ACHN (cell line): ENCODE measurements at places on chromosomes 3 and 15.

- DNase-seq, result no peak
Observed at GRCh38 chr15:78003539-78004008, 73.9 kb downstream of the TBC1D2B start.

- no peak for DNase-seq
Observed at GRCh38 chr3:89947337-89947954, 840.0 kb downstream of the EPHA3 start.

- DNase-seq, result no peak
Observed at GRCh38 chr3:10389995-10390394, 69.1 kb upstream of the SEC13 start.

DNA sequence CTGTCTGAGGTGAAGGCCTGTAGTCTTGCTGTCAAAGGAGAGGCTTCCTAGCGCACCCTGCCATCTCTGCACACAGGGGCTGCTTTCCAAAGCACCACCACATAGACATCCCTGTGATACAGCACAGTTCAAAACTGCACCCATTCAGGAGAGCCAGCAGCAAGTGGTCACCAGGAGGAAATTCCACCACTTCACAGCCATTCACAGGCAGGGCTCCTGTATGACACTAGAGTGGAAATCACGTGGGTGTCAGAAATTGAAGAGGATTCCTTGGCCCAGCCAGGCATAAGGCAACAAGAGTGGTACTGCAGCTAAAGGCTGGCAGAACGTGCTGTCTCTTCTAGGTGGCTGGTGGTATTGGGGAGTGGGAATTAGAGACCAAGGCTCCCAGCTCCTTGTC lies 102.8 kb downstream of the RFTN1 start:
- DNase-seq, result no peak

- no peak for DNase-seq
Observed at GRCh38 chr15:97482521-97482920, 478.0 kb upstream of the ARRDC4 start.

DNA sequence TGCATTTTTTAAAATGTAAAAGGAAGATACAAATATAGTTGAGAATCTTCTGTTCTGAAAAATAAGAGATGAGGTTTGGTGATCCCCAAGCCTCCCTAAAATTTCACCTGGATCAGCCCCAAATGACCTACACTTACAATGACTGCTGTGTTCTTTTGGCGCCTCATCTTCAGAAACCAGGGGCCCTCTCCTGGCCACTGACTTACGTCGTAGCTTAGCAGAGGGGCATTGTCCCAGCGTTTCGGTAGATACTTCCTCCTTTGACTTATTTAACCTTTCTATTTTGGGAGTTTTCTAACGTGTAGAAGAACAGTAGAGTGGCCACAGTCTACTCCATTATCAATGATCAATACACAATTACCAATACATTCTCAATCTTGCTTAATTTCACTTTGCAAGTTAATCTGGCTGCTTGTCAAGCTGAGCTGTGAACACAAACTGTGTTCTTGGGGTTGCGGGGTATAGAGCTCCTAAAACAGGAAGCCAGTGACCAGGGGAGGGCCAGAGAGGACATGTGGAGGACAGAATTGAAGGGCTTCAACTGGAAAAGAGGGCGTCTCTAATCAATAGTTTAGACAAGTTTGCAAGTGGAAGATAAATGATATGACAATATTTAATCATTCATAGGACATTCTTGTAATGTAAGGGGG lies 419.5 kb downstream of the LPP start:
- DNase-seq, result no peak

DNA sequence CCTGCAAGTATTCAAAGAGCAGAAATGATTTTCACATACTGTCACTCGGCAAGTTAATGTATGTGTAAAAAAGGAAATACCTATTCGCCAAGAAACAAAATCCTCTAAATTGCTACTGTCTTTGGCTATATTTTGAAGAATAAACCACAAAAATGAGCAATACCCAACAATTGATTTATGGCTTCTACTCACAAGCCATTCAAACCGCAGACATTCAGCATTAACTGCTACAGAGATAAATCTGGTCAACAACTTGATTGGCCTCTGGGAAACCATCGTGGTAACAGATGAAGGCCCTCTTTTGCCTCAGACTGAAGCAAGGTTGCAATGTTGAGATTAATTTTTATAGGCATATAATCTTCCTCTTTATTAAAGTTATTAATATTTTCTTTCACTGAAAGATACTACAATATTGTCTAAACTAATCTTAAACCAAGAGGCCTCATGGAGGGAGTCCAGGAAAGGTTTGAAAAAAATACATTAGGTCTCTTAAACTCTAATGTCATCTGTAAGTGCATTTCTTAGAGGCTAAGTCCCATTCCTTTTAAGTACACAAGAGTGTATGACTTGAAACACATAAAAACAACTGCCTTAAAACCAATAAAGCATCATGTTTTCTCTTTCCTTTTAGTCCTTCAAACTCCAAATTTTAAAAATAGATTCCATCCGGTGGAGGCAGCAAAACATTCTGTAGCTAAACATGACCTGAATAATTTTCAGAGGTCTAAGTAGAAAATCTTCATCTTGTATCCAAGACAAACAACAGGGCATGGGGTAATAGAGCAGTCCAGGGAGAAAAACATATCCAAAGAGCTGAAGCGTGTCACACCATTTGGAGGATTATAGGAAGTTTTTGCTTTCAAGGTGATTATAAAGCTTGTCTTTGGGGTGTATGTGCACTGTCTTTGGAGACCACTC lies 162.4 kb upstream of the TGFBR2 start:
- DNase-seq, result no peak
